ENCODE measurements at places on chromosomes 1 and 21. TPM values are rescaled to one million over a fixed set of nuclear protein-coding genes. Genes with fewer than 3 reads are reported as not detected.

The FAM163A gene
- 0.26 TPM for total RNA-seq

The SMCP gene
- not detected for total RNA-seq

The PHGDH gene
- total RNA-seq: 349 TPM

The CADM3 gene
- 2.2 TPM for total RNA-seq

The MTFR1L gene
- total RNA-seq: 66.0 TPM

The ST6GALNAC3 gene
- 4.7 TPM for total RNA-seq

The TFF2 gene
- total RNA-seq: not detected

The KCNK2 gene
- total RNA-seq: 1.7 TPM

The CNIH4 gene
- 65.8 TPM for total RNA-seq

The DCDC2B gene
- not detected for total RNA-seq

The MROH9 gene
- total RNA-seq: not detected

The ERMAP gene
- 8.7 TPM for total RNA-seq

The KPRP gene
- total RNA-seq: not detected

The CDC7 gene
- 6.4 TPM for total RNA-seq

The GCSAML gene
- not detected for total RNA-seq

The FMO3 gene
- 0.26 TPM for total RNA-seq

The UMODL1 gene
- total RNA-seq: not detected

The UBL4B gene
- total RNA-seq: not detected

The RRAGC gene
- 14.3 TPM for total RNA-seq

The KIF26B gene
- total RNA-seq: 2.7 TPM

The SLAMF6 gene
- not detected for total RNA-seq

The LRRC71 gene
- total RNA-seq: not detected

The SLFNL1 gene
- 1.4 TPM for total RNA-seq

Data from epithelial cell of alveolus of lung (primary cell).